ENCODE measurements at places on chromosomes 6 and 20. TPM values are rescaled to one million over a fixed set of nuclear protein-coding genes. Genes with fewer than 3 reads are reported as not detected.

DNA sequence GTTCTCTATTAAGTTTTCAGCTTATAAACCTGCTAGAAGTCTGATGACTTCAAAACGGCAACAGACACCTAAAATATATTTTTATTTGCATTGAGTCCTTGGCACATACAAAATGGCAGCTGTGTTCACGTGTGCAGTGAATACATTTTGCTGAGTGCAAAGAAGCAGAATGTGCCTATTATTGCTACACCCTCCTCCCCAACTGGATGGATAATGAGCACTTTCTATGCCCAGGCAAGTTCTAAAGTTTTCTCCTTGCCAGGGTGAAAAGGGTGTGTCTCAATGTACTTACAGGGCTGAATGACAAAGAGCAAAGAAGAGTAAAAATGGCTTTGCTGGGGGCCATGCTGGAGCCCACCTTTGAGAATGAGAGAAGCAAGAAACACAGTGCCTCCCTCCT, 4.0 kb upstream of the FERMT1 start:
- no peak for DNase-seq

Gene LY6G5B
- total RNA-seq: 4.0 TPM

DNA sequence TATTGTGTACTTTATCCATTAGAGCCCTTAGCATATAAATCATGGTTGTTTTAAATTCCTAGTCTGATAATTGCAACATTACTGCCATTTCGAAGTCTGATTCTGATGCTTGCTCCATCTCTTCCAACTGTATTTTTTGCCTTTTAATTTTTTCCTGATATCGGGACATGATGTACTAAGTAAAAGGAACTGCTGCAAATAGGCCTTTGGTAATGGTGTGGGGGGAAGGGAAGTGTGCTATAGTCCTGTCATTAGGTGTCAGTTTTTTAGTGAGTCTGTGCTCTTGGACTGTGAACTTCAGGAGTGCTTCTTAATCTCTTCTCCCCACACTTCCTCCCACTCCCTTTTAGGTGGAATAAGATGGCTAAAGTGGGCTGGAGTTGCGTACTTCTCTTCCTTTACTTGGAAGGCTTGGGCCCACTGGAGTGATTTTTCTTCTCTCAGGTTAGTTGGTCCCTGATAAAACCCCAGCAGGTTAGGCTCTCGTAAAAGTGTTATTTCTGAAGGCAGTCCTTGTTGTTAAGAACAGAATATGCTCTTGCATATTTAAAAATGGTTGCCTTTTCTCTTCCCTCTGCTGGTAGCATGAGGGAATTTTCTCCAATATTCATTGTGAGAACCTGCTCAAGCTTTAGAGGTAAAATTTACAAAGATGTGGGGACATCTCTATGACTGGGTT, 18.1 kb downstream of the STXBP5 start:
- no peak for DNase-seq

Gene TCFL5
- total RNA-seq: 5.7 TPM

- no peak for DNase-seq
Observed at GRCh38 chr20:24494460-24494920, 25.1 kb downstream of the SYNDIG1 start.

DNA sequence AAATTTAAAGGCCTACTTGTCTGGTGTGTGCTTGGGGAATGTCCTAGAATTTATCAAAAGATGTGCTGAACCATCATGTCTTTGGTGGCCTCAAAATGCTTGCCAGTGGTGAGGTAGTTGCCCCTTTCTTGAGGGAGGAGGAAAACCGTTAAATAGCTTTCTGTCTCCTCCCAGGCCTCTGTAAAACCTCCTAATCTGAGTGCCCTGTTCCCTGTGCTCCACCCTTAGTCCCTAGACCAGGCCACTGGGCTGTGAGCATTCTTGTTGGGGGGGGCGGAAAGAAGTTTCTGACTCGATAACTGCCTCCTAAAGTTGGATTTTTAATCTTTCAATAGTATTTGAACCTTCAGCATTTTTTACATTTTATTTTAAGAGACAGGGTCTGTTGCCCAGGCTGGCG, 23.1 kb downstream of the JARID2 start:
- no peak for DNase-seq

- no peak for DNase-seq
Observed at GRCh38 chr6:33738153-33738552, 8.6 kb downstream of the IP6K3 start.

- DNase-seq: no peak
Observed at GRCh38 chr20:63291811-63292210, 1.2 kb upstream of the COL20A1 start.

DNA sequence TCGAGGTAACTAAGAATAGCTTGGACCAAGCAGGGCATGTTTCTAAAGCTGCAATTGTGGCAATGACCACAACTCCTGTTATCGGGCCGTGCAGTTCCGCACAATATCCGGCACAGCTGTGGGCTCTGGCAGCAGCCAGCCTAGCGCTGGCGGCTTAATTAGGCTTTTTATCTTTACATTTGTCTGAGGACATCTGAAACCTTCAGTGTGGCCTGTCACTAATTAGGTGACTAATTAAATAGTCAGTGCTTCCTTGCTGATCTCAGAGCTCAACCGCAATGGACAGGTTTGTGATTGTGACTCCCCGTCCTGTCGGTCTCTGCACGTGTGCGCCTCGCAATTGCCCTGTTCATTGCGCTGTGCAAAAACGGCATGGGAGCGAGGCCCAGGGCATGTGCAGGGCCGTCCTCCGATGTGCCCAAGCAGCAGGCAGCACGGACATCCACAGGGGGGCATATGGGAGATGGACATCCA, 134.8 kb upstream of the INSM1 start:
- no peak for DNase-seq

DNA sequence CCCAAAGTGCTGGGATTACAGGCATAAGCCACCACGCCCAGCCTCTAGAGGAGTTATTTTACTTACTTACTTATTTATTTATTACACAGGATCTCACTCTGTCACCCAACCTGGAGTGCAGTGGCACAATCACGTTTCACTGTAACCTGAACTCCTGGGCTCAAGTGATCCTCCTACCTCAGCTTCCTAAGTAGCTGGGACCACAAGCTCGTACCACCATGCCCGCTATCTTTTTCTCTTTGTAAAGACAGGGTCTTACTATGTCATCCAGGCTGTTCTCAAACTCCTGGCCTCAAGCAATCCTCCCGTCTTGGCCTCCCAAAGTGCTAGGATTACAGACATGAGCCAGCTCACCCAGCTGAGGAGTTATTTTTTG, 1.6 kb upstream of the TRIB3 start:
- no peak for DNase-seq

DNA sequence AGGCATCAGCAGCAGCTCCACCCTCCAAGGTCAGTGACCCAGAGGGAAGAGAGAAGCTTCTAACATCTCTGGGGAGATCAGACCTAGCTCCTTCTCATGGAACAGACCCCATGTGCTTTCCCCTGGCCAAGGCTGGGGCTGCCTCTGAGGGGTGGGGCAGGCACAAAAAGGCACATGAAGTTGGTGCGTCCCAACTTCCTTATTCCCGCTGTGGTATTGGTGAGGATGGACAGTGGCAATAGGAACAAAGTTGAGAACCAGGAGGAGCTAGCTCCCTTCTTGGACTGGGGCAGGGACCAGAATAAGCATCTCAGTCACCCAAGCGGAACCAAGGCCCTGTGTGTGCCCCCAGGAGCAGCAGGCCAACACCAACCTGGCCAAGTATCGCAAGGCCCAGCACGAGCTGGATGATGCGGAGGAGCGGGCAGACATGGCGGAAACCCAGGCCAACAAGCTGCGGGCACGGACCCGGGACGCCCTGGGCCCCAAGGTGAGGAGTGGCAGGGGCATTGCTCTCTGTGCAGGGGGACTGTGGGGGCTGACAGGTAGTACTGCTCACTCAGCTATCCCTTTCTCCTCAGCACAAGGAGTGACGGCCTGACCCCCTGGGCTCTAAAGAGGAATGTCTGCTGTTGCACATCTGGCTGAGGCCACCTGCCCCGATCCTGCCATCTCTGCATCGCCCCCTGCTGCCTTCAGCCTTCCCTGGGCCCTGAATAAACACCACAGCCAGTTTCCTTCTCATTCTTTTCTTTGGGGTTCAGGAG, 46.1 kb downstream of the MYH7B start:
- DNase-seq: no peak

GRCh38 chr20:62603021-62603906, 39.0 kb upstream of the SLCO4A1 start:
- DNase-seq: no peak

DNA sequence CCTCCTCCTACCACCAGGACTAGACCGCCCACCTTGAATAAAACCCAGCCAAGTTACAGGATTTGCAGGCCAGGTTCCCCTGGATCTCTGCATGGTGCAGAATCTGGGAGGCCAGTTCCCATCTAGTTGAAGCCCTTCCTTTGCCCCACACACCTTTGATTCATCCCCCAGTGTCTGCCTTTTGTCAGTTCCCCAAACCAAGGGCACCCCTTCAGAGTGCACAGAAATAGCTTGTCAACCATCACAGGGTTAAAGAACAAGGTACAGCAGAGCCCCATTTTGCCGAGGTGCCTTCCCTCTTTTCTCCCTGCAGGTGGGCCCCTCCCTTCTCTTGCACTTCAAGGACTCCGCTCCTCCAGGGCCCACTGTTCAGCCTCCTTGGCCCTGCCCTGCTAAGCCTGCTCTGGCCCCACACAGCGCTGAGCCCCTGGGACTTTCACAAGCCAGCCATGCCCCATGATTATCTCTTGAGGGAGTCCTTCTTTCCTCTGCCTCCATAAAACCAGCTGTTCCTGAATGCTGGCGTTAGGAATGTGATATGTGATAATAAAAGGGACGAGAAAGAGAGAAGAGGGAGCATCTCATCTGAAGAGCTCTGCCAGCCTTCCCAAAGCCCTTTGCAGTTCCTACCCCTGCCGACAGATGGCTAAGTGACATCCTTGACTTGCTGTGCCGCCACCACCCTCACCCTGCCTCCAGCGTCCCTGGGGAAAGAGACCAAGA, 280.3 kb downstream of the CDC5L start:
- DNase-seq: no peak

DNA sequence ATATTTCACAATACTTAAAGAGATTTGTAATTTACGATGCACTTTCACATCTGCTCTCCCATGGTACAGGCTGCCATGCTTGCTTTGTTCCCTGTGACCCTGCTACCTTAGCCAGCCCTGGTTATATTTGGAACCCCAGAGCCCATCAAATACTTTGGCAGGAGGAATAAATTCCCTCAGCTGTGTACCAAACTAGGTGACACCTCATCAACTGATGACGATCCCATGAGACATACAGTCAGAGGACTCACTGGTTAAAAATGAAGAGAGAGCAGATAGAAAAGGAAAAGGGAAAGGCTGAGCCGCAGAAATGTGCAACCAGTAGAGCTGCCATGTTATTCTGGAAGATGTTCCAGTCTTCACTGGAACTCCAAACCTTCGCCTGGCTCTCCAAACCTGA, 120.0 kb downstream of the SIM1 start:
- no peak for DNase-seq
